ENCODE measurements at places on chromosomes 3 and 15. TPM values are rescaled to one million over a fixed set of nuclear protein-coding genes. Genes with fewer than 3 reads are reported as not detected.

The GOLGA8J gene
- 1.2 TPM for total RNA-seq

The CLRN1 gene
- total RNA-seq = not detected

The KIF23 gene
- total RNA-seq = 1.9 TPM

The RARRES1 gene
- not detected for total RNA-seq

The DGKG gene
- 0.63 TPM for total RNA-seq

The CCR9 gene
- total RNA-seq = 0.27 TPM

The PIERCE2 gene
- 0.47 TPM for total RNA-seq

The MAP6D1 gene
- 2.4 TPM for total RNA-seq

The GLDN gene
- not detected for total RNA-seq

The TIPIN gene
- total RNA-seq = 5.3 TPM

The GPR62 gene
- total RNA-seq = not detected

The SLC6A1 gene
- total RNA-seq = not detected
